Left renal cortex interstitium (tissue), 4 donors: ENCODE measurements at places on chromosomes 11 and 22. TPM values are rescaled to one million over a fixed set of nuclear protein-coding genes. Genes with fewer than 3 reads are reported as not detected.

Gene CASP4
- 17.3 TPM for polyA plus RNA-seq

Gene VPREB1
- not detected for polyA plus RNA-seq

Gene FDXACB1
- polyA plus RNA-seq = 5.5 TPM

Gene UPK3A
- polyA plus RNA-seq = 0.93 TPM

Gene GLYAT
- polyA plus RNA-seq = 162 TPM

Gene TBX10
- 0.22 TPM for polyA plus RNA-seq

Gene GRK3
- 9.2 TPM for polyA plus RNA-seq

Gene TSGA10IP
- not detected for polyA plus RNA-seq

DNA sequence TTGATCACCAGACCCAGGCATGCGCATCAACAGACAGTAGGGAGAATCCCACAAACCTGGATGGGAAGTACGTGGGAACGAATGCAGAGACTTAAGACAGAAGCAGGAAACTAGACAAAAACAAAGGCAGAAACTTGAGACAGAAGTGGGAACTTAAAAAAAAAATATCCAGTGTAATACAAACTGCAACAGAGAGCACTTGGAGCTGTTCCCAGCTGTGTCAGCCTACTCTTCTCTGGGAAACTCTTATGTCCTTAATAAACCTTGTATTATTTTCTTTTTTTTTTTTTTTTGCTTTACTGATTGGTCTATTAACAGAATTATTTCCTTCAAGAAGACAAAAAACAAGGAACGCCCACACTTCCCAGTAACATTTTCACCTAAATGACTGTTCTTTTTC is 1818.1 kb upstream of the RAG2 start:
- peak; percentile 4 for DNase-seq

- DNase-seq = no peak
Measured at GRCh38 chr11:126914941-126915340, 85.6 kb downstream of the KIRREL3 start.

GRCh38 chr11:8934742-8935488 is 2.2 kb upstream of the C11orf16 start:
- no peak for DNase-seq

DNA sequence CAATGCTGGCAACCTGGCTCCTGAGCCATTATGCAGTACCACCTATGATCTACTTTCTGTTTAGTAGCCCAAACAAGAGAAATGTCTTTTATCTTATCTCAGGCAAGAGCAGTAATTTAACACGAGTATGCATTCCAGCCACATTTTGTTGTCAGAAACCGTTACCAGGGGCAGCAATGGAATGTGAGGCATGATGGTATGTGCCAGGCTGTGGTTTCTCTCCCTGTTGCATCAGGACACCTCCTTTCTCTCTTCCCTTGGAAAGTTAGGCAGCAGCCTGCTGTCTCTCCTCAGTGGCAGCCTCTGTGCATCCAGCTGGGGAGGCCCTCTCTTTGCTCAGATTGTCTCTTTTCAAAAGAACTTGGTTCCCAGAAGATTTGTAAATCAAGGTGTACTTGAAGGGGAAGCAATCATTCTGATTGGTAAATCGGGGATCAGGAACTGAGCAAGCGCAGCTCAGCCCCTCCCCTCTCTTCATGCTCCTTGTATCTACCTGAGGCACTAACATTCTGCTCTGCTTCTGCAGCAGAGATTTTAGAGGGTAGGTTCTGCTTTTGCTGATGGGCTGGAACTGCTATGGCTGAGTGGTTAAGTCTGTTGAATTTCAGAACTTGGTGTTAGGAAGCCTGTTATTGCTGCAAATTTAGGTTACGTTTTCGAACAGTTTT is 229.2 kb downstream of the ADAMTS15 start:
- no peak for DNase-seq

- no peak for DNase-seq
Measured at GRCh38 chr22:49240472-49240871, 587.2 kb downstream of the BRD1 start.

DNA sequence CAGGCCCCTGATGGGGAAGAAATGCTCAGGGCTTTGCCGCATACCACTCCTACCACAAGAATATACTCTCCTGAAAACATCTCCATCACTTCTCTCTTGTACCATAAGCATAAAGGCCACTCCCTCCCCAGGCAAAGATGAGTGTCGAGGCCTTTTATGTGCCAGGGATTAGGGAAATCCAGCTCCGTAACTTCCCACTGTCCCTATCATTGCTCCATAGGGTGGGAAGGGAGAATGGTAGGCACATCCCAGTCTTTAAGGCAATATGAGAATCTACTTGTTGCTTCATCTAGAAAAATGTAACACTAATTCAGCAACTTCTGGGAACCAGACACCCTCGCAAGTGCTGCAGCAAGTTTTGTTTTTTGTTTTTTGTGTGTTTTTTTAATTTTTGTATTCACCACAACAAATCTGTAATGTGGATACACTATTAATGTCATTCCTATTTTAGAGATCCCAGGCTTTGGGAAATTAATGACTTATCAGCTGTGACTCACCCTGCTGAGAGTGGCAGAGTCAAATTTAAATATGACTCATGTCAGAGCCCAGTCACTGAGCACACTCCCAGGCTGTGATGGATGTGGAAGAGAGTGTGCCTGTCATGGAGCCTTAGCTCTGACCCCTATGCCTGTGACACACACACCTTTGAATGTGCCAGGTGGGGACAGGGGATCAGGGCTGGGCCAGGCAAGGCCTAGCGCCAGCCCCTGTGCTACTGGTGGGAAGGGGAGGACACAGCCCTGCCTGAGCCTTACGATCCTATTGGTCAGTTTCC is 23.4 kb downstream of the PANX1 start:
- DNase-seq = no peak

DNA sequence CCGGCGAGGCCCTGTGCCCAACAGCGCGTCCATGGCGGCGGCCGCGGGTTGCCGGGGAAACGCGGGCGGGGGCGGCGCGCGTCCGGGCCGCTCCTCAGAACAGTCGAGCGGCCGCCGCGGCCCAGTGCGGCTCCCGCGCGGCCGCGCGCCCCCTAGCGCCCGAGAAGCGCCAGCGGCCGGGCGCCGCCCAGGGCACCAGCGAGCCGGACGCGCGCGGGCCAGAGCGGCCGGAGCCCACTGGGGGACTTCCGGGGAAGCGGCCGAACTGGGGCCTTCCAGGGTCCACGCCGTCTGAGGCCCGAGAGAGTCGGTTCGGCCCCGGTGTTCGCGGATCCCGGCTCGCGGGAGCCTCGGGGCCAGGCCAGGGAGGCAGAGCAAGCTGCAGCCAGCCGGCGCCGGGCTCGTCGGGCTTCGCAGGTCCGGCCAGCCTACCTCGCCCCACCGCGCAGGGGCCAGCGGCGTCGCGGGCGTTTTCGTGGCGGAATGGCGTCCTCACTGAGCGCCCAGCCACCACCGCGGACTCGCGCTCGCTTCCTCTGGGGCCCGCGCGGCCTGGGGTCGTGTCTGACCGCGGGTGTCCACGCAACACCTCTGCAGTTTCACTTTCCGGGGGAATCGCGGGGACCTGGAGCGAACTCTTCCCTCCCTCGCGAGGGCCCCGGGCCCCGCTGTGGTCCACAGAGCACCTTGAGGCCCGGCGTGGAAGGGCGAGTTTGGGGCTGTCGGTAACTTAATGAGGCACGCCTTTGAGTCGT is at the start of gene DENND6B:
Gene DENND6B (minus strand): TSS at position 57 of the 755 bp plus-strand sequence. CDS start 24 bp downstream, at position 33.
- no peak for DNase-seq

DNA sequence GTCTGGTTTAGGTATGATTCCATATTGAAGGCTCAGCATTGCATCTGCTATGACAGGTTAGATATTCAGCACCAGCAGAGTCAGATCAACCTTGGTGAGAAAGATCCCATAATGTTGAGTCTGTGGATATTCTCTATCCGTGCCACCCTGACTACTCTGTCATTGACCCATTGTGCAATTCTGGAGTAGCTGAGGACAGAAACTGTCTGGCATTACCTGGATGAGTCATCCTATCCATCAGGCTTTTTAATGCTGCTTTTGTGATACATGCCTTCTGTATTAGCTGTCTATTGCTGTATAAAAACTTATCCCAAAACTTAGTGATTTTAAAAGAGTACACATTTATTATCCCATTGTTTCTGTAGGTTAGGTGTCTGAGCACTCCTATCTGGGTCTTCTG is 189.1 kb upstream of the FAT3 start:
- DNase-seq = no peak

DNA sequence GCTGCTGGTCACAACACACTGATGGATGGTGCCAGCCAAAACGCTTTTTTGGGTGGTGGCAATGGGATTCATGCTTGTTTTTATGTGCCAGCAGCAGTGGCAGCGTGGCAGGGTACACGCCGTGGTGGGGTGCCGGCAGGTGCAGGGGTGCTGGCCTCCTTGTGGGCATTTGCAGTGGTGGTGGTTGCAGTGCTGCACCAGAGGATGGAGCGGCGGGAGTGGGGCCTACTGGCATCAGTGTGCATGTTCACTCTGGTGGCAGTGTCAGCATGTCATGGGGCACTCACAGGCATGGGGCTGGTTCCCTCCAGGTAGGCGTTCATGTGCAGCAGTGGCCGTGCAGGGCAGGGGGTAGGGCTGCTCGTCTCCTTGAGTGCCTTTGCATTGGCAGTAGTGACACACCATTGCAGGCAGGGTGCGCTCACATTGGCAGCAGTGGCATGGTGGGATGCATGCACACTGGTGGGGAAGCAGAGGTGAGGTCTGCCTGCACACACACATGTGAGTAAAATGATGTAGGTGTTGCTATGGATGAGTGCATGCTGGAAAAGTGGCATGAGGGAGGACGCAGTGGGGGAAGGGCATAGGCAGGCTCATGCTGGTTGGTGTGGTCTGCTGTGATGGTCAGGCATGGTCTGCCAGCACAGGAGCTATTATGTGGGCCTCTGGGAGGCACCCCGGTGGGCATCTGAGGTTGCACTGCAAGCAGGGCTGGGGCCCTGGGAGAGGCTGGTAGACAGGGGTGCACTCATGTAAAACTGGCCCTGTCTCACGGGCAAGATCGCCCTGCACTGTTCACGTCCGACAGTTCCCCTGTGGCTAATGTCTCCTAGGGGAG is 29.9 kb downstream of the CCDC15 start:
- DNase-seq = no peak

- DNase-seq = no peak
Measured at GRCh38 chr11:57476757-57477506, 16.6 kb downstream of the RTN4RL2 start.

- DNase-seq = no peak
Measured at GRCh38 chr22:49363526-49364230, 464.0 kb downstream of the BRD1 start.

- DNase-seq = no peak
Measured at GRCh38 chr11:7245341-7245740, 6.4 kb upstream of the SYT9 start.

DNA sequence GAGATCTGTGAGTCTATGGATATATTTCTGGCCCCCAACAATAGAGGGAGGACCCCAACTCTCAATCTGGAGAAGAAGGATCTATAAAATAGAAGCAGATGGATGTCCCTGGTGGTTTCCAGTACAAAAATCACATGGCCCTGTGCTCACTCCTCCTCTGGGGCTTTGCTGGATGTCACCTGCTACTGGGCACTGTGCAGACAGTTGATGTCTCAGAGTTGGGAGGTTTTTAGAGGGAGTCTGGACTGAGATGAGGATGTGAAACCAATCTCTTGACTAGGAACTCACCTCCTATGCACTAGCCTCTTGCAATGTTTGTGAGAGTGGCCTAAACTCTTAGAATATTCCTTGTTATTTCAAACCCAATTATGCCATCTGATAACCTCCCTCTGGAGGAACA is 107.2 kb downstream of the SCN3B start:
- DNase-seq = no peak

GRCh38 chr11:73520353-73521061 is 77.4 kb downstream of the FAM168A start:
- no peak for DNase-seq

DNA sequence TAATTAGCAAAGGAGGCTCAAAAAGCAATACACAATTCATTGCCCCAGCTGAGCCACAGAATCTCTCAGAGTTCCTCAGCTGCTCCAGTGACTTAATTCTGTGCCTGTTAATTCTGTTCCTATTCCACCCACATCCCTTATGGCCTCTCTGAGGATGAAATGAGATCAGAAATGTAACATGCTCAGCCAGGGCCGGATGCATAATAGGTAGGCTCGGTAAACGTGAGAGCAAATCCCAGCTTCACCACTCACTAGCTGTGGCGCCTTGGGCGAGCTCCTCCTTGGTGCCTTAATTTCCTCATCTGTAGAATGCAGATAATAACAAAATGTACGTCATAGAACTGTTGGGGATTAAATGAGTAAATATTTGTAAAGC is 42.8 kb upstream of the DKK3 start:
- no peak for DNase-seq

DNA sequence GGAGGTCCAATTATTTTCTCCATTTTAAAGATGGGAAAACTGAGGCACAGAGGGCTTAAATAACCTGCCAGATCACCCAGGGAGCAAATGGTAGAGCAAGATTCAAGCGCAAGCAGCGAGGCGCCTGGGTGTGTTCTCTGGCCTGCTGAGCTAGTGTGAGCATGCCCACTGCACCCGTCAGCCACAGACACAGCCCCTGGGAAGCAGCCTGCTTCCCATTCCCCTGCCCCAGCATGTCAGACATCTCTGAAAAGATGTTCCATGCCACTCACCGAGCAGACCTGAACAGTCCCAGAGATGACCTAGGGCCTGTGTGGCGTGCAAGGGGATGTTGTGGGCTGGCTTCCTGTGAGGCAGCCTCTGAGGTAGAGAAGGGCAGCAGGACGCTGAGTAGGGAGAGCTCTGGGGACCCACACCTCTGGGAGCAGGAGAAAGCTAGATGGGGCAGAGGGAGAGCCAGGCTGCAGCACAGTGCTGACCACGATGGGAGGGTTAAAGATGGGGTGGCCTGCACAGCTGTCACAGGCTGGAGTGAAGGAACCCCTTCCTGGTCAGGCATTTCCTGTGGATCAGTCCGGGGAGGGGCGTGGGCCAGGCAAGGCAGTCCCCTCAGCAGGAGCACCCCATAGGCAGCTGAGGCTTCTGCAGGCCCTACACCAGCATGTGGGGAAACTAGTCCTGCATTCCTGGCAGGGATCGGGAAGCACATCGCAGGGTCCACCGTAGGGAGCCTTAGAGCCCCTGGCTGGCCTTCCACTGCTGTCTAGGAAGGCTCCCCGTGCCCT is 101.4 kb downstream of the GALNT18 start:
- no peak for DNase-seq

DNA sequence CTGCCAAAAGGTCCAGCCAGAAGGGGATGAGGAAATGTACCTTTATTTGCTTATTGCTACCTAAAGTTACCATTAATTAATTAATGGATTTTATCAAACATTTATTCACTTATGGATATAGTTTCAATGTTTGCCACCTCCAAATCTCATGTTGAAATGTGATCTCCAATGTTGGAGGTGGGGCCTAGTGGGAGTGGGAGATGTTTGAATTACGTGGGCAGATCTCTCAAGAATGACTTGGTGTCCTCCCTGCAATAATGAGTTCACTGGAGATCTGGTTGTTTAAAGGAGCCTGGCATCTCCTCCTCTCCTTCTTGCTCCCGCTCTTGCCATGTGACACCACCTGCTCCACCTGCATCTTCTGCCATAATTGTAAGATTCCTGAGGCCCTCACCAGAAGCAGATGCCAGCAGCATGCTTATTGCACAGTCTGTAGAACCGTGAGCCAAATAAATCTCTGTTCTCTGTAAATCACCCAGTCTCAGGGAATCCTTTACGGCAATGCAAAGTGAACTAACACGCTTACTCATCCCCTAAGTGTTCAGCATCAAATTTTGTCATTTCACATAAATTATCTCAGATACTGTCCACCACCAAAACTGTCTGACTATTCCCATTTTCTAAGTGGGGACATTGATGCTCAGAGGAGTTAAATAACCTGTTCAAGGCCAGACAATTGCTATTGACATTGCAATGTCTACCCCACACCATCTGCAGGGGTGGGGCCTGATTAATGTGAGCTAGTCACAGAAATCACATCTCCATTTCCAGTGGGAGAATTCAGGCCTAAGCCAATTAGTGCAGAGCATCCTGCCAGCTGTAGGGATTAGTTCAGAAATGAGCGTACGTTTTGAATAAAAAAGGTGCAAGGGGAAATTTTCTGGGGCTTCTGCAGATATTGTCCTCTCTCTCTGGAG is 51.6 kb upstream of the SYN3 start:
- no peak for DNase-seq
